HT-29 (cell line): ENCODE measurements at places on chromosomes 6 and 20. TPM values are rescaled to one million over a fixed set of nuclear protein-coding genes. Genes with fewer than 3 reads are reported as not detected.

The HLA-DPB1 gene
- total RNA-seq: not detected in 2 replicates

GRCh38 chr6:128024046-128024445, 123.2 kb upstream of the THEMIS start:
- DNase-seq: no peak

The IFNGR1 gene
- 33.4 and 34.9 TPM in 2 replicates for total RNA-seq

- peak; percentile 94 for DNase-seq
Measured at GRCh38 chr6:42118162-42119001, 24.0 kb downstream of the C6orf132 start.

The SRC gene
- 113 and 161 TPM in 2 replicates for total RNA-seq

- DNase-seq: peak; percentile 77
Measured at GRCh38 chr6:52049252-52050050, 38.0 kb downstream of the PKHD1 start.

- DNase-seq: no peak
Measured at GRCh38 chr6:11139051-11139960, 27.8 kb upstream of the ERVFRD-1 start.

- no peak for DNase-seq
Measured at GRCh38 chr6:23566418-23566817, 559.6 kb upstream of the NRSN1 start.

DNA sequence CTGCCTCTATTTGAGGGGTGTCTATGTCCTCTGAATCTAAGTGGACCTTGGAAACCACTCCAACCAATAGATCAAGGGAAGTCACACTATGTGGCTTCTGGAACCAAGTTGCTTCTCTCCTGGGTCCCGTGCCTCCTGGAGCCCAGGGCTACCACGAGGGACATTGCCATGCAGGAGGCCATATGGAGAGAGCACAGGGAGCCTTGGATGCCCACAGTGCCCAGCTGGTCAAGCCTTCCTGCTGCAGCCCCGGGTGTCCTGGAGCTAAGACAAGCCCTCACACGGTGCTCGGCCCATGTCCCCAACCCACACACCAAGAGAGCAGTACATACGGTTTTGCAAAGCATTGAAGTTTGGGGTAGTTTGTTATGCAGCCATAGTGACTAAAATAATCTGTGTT, 231.6 kb downstream of the SYNDIG1 start:
- no peak for DNase-seq

The SLC26A8 gene
- total RNA-seq: not detected in 2 replicates

The ARMH2 gene
- not detected in 2 replicates for total RNA-seq

The TBC1D32 gene
- total RNA-seq: 1.3 and 4.2 TPM in 2 replicates

- no peak for DNase-seq
Measured at GRCh38 chr20:19253916-19254820, 41.7 kb downstream of the SLC24A3 start.

The CD93 gene
- not detected in 2 replicates for total RNA-seq

- no peak for DNase-seq
Measured at GRCh38 chr20:38962928-38963401, 821 bp downstream of the DHX35 start.

DNA sequence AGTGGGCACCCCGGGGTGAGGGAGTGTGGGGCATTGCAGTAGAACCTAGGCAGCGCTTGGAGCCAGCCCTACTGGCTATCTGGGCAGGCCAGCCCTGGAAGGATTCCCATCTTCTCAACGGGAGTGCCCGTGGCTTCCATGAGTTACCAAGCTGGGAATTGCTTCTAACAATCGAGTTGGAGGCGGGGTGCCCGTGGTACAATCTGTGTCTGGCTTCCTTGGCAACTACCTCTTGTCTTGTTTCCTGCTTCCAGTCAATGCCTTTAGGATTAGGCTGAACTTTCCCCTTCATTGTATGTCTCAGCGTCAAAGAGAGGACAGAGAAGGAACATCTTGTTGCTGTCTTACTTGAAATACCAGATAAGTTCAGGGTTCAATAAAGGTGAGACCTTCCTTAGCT, 33.3 kb downstream of the PPP1R14C start:
- peak; percentile 61 for DNase-seq

DNA sequence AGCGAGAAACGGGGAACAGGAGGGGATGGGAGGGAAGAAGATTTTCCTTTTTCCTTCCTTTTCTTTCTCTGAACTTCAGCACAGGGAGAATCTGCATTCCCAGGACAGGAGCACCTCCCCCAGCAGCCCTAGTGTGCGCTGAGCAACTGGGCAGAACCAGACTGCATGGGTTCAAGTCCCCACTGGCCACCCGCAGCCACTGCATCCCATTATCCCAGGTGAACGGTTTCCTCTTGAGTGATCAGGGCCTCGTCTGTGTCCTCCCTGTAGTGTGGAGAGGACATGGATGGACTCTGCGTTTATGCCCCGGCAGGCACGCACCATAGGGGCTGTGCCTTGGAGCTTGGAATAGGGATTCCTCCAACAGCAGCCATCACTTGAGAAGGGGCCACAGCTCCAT, 53.0 kb downstream of the ANKRD60 start:
- no peak for DNase-seq

DNA sequence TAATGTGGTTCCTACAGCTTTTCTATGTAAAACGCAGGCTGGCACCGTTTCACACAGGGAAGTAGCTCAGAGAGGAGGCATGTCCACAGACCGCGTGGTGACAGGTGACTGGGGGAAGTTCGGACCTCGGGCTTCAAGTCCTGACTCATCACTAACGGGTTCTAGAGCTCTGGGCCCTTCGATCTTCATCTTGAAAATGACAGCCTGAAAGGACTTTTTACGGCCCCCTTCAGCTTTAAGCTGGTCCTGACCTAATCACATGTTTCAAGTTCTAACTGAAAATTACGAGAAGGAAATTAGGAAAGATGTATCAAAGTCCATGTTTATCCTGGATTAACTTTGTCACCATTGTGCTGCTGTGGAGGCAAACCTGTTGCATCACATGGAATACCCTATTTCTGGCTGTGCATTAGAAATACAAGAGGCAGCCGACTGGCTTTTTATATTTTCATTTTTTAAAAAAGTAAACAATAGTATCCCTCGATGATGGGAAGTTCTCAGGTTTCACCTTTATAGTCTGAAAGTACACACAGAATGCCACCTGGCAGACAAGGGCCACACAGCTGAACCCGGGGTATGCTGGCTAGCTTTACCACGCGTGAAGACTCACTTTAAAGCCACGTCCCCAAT, 2.0 kb downstream of the MAN1A1 start:
- peak; percentile 54 for DNase-seq

DNA sequence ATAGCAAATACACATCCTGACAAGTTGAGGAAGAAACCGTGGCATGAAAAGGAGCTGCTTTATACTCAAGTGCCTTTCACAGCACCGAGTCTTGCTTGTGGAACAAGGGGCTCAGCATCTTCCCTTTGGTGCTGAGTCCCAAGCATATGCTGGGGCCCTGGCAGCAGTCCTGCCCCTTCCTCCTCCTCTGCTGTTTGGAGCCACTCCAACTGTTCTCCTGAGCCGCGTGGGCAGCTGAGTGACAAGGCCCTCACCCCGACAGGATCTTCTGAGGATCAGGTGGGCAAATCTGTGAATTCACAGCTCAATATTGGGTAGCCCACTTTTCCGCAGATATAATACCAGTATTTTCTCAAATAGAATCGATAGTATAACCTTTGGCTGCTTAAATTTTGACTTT, 24.7 kb downstream of the DACT2 start:
- DNase-seq: no peak

DNA sequence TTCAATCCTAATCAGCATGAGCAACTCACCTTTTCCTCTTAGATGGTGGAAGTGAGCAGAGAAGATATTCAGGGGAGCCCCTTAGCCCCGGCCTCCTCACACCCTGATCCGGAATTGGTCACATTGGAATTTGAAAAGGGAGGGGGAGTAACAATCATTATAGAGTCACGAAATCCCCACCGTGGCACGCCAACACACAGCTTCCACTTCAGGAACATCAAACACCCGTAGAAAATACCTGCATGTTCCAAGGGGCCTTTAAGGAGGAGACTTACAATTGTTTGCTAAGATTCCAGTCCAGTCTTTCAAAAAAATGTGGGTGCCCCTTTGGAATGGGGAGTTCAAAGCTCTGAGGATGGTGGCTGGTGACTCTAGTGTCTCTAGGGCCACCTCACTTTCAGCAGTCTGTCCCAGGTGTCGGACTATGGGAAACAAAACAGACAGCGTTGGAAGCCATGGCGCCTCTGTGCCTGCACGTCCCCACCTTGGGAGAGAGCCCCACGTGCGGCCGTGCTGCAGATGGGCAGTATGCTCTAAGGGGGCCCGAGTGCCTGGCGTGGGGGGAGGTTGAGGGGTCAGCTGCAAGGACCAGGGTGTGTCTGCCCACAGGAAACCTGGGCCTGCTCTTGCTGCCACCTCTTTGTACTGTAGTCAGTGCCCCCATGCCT, 2.4 kb downstream of the CD93 start:
- DNase-seq: no peak

- DNase-seq: no peak
Measured at GRCh38 chr6:25056130-25056529, 120.4 kb upstream of the RIPOR2 start.

The COL21A1 gene
- 0.18 TPM in 1 of 2 replicates, not detected in the other for total RNA-seq

DNA sequence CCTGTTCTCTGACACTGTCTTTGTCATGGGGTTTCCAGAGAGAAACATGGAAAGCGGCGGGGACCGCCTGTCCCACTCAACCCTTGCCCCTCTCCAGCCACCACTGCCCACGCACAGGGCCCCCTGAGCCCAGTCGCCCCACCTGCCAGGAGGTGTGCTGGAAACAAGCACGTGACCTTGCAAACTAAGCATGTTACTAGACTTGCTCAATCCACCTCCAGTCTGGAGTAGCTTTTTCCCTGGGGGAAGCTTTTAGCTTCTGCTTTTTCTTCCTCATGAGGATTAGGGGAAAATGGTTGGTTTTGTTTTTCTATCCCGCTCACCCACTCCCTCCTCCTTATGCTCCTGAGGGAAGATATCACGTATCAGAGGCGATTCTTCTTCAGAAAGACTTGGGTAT, 105.7 kb downstream of the PLEKHG1 start:
- DNase-seq: no peak

GRCh38 chr6:78598966-78599365, 268.4 kb upstream of the IRAK1BP1 start:
- DNase-seq: peak; percentile 51

The PREX1 gene
- total RNA-seq: 0.05 and 0.31 TPM in 2 replicates

DNA sequence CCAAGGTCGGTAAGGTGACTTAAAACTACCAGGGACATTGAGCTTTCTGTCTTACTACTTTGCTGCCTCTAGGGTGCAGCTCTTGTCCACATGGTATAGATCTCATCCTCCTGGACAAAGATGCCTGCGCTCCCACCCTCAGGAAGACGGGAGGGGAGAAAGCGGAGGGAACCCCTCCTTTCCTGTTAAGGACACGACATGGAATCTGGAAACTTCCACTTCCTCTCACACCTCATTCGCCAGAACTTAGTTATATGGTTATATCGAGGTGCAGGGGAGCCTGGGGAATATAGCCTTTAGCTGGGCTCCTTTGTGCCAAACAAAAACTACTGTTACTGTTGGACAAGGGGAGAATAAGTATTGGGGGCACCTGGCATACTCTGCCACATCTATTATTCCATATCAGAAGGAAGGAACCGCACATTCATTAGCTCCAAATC, 224.3 kb upstream of the TSHZ2 start:
- DNase-seq: peak; percentile 27

DNA sequence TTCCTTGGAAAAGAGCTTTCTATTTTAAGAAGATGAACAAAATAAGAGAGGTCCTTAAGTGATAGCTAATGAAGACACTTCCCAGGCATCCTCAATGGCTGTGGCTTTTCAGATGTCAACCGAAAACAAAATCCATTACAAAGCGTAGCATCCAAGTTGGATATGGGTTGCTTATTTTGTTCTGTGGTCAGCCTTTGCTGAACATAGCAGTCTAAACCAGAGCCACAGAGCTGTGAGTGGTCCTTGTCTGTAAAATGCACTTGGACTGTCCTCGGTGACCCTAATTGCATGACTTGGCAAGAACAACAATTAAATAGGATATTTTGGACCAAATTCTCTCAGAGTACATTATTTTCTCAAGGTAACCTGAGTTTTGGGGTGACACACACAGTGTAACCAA, 10.4 kb upstream of the BFSP1 start:
- no peak for DNase-seq
